ENCODE measurements at places on chromosomes 6 and 20.

DNA sequence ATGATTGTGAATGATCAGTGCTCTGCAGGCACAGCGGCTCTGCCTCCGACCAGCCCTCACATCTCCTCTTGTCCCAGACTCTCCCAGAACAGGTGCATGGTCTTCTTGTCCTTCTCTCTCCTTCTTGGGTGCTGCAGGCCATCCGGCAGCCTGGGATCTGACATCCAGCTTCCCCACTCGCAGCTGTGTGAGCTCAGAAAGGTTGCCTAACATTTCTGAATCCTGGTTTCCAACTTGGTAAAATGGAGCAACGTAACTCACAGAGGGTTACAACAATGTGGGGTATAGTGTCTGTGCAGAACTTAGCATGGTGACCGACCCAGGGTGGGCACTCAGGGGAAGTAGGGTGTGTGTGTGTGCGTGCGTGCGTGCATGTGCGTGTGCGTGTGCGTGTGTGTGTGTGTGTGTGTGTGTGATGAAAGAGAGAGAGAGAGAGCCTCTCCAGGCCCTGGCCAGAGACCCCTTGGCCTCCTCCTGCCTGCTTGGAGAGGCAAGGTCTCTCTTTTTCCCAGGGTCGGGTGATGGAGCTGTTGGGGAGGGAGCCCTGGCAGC, 110.1 kb downstream of the SNX5 start:
- no peak for DNase-seq

DNA sequence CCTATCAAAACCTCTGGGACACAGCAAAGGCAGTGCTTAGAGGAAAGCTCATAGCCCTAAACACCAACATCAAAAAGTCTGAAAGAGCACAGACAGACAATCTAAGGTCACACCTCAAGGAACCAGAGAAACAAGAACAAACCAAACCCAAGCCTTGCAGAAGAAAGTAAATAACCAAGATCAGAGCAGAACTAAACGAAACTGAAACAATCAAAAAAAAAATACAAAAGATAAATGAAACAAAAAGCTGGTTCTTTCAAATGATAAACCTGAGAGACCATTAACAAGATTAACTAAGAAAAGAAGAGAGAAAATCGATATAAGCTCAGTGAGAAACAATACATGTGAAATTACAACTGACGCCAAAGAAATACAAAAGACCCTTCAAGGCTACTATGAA, 34.8 kb upstream of the RUNX2 start:
- no peak for DNase-seq

GRCh38 chr6:31568537-31568961, 3.5 kb upstream of the LTA start:
- peak; percentile 72 for DNase-seq

DNA sequence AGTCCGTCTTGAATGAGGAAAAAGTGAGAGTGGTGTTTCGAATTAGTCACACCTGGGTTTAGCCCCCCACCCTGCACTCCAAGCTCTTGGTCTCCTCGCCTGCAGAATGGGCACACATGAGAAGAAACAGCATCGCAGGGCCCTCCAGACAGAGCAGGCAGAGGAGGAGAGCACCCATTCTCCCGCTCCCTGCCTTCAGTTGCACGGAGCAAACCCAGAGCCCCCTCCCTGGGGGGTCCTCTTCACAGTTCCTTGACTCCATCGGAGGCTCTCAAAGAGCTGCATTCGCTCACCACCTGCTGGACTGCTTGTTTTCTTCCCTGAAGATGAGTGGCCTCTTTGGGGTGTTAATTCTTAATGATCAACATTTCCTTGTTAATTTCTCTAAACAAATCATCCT, 5.1 kb downstream of the CST7 start:
- DNase-seq = no peak

DNA sequence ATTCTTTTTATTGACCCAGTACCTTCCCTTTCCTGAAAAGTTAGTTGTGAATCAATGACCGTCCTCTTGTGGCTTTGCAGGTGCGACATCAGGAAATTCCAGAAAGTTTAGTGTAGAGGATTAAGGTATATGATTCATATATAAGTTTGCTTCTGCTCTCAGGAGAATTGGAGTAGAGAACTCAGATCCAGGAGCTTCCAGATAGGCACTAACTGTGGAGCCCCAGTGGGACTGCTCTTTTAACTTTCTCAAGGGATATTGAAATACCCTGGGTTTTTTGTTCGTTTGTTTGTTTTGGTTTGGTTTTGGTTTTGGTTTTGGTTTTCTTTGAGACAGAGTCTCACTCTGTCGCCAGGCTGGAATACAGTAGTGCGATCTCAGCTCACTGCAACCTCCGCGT, 9.5 kb downstream of the TAAR2 start:
- DNase-seq = no peak

DNA sequence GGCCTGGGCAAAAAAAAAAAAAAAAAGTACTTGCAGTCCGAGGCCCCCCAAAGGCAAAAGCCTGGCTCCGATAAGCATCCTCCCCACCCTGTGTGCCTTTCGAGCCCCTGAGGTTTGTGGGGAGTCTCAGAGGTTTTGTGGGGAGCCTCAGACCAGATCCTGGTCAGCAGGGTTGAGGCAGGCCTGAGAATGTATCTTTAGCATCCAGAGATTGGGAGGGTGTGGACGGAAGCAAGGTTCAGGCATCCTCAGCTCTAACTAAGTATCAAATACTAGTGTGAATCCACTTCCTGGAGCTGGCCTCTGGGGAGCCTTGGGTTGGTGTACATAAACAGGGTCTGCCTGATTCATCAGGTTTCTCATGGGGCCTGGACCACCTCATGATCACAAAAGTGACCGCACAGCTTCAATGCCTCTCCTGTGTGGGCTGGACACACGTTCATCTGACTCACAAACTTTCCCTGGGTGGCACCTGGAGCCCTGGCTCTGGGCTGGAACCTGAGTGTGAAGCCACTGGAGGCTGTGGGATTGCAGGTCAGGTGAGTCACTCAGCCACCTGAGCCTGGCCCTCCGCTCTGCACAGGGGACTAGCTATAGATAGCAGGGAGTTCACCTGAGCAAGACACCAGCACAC, 24.4 kb downstream of the PCMTD2 start:
- no peak for DNase-seq

DNA sequence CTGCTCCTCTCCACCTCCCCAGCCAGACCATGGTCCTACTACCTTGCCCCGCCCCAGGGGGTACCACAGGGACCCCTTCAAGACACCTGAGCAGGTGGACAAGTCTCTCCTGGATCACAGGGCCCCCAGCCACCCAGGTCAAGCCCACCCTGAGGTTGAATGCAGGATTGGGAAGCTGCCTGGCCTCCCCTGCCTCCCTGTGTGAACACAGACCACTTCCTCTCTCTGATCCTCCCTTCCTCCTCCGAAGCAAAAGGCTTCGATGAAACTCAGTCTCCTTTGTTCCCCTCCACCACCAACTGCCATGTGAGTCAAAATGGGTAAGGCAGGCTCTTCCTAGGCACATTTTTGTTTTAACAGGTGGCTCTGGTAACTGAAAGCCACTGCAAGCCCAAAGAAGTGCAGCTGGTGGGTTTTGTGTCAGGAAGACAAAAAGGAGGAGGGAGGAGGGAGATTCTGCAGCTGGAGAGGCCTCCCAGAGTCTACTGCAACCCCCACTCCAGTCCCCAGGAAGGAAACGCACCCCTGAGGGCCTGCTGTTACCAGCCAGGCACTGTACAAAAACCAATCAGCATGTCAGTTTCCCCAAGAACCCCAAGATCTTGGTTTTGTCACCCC, 5.4 kb downstream of the ADA start:
- DNase-seq = no peak

- no peak for DNase-seq
Measured at GRCh38 chr6:141736104-141736503, 396.6 kb upstream of the GJE1 start.

DNA sequence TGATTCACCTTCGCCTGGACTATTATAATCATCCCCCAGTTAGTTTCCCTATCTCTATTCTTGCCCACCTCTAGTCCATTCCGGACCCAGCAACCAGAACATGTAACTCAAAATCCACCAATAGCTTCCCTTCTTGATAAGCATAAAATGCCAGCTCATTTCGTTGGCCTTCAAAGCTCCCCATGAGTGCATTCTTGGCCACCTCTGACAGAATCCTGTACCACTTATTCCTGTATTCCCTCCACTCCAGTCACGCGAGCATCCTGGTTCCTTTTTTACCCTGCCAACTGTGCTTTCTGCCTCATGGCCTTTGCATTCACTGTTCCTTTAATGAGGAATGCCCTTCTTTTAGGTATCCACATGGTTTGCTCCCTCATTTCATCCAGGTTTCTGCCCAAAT, 36.7 kb downstream of the CYP24A1 start:
- no peak for DNase-seq

- no peak for DNase-seq
Measured at GRCh38 chr6:170032706-170033309, 258.1 kb downstream of the DLL1 start.

- no peak for DNase-seq
Measured at GRCh38 chr6:169160091-169160854, 93.4 kb downstream of the THBS2 start.

GRCh38 chr6:88006557-88006956, 41.1 kb upstream of the SPACA1 start:
- no peak for DNase-seq

- DNase-seq = no peak
Measured at GRCh38 chr20:36418711-36419110, 112.6 kb downstream of the DLGAP4 start.

DNA sequence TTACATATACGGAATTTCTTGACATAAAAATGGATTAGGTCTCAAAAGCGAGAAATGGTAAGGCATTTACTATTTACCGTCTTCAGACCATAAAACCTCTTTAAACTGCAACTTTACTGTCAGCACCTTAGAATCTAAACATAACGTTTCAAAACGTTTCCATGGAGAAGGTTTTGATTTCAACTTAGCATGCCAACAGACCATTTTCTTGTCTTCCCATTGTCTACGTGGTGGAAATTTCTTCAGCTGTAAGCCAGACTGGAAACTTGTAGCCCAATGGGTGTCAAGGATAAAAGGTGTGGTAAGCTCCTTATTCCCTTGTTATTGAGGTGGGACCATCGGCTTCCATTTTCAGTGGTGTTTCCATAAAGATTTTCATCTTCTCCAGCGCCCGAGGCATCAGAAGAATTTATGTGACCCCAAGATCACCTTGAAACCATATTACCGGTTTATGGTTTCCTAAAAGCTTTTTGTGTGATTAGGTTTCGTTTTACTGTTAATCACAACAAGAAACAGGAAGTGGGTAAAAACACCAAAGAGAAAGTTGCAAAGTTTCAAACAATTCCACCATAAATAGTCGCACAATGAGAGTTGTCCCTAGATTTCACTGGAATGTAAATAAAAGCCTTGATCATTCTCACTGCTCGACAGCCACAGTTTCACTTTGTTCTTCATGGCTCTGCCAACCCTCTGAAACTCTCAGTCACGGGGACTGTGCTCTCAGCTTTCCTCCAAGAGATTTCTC, 63.0 kb upstream of the CD2AP start:
- DNase-seq = no peak

DNA sequence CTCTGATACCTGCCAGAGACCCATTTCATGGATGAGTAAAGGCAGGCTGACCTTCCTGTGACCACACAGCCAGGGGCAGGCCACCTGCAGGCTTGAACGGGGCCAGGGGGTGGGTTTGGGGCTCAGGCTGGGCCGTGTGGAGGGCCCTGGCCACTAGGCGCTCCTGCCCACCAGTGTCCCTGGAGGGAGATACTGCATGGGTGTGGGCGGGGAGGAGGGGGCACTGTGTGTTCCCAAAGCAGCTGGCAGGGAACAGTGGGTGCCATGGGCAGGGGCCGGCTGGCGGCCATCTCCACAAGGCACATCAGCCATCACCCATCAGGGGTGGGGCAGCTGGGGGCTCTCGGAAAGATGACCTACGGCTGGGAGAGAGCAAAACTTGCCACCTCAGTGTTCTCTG, 15.4 kb downstream of the SRC start:
- DNase-seq = no peak

DNA sequence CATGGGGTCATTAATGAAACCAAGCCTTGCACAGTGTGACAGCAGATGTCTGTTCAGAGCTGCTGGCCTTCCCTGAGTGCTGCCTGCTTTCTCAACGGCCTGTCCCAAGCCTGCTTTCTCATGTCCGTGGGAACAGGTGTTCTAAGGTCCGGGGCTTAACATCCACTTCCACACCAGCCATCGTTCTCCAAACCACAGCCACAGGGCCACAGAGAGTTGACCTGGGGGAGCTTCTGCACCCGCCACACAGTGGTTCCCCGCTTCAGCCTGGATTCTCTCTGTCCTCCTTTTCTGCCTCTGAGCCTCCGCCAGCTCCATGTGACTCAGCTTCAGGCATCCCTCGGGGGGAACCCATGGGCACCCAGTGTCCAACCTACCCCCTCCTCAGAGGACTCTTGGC, 26.9 kb upstream of the PPP1R3G start:
- DNase-seq = no peak

DNA sequence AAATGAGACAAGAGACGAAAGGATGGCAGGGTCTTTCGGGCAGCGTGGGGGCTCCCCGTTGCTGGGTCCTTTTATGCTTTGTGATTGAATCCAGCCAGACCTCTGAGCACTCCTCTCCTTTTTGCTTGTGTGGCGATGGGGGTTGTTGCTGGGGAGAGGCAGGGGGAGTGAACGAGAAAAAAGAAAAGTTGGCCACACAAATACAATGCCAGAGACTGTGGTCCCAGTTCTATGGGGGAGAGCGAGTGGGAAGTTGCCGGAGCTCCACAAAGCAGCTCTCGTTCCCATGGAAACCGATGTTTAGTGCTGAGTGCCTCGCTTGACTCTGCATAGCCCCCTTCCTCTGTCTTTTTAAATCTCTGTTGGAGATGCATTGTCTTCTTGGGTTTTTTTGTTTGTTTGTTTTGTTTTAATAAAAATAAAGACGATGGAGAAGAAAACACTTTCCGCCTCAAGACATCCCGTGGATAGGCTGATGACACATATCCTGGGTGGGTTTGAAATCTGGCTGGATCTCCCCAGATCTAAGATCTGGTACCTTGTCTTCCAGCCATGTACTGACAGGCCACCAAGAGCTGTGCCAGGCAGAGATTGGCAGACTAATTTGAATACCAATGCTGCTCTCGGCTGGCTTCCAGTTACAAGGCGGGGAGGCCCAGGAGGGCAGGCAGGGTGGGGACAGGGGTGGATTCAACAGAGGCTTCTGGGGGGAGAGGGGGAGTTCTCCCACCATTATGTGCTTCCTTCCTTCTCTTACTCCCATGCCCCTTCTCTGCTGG, 529.3 kb downstream of the QKI start:
- no peak for DNase-seq

DNA sequence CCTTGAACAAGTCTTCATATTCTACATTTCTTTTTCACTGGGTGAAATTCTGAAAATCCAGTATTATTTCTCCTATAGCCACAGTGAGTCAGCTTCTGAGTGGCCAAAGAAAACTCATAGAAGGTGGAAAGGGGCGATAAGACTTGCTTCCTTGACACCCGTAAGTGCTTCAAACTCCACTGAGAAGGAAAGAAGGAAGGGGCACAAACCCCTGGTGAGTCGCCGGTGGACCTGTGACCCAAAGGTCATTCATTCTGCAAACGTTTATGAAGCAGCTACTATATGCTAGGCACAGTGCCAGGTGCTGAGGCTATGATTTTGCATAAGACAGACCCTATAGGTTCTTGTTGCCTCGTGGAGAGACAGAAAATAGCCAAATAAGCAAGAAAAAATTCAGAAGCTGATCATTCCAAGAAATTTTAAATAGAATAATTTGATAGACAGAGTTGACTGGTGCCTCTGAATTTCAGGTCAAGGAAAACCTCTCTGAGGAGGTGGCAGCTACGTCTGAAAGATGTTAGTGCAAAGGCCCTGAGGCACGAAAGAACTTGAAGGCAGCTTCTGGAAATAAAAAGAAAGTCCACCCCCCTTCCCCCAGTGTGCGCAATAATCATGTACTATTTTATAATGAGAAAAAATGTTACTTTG, 118.2 kb downstream of the CD24 start:
- DNase-seq = no peak

- no peak for DNase-seq
Measured at GRCh38 chr6:2651536-2651935, 99.2 kb downstream of the MYLK4 start.
